ENCODE measurements at places on chromosomes 6 and 20.

DNA sequence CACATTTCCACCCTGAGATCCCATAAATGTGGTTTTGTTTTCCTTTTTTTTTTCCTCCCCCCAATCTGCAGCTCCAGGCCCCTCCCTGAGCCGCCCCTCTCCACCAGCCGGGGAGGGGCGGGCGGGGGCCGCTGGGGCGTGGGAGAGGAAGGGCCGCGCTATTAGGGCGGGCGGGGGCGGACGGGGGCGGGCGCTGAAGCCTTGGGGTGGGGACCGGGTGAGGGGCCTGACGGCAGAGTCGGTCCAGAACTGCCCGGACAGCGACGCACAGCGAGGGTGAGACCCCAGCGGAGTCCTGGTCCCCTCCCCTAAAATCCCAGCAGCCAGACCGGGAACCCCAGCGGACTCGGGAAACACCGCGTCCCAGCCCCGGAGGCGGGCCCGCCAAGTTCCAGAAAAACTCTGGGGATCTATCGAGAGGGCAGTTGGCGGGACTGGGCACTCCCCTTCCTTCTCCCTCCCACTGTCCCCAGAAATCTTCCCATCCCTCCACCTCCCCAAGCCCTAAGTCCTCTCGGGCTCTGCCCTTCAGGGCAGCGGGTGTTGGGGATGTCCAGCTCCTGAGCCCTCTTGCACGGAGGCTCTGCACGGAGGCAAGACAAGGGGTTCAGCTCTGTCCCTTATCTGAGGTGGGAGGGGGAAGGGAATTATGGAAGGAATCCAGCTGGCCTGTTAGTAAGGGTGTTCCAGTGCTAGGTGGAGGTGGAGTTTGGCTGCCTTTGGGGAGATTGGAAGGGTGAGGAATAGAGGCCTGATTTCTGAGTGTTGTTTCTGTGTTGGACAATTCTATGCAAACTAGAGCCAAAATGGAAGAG lies at the start of gene PRICKLE4:
TSS of gene PRICKLE4 (plus strand) at position 232 of the 815 bp plus-strand sequence. CDS start 2,692 bp downstream, outside the sequence.
- peak; percentile 82 for DNase-seq

DNA sequence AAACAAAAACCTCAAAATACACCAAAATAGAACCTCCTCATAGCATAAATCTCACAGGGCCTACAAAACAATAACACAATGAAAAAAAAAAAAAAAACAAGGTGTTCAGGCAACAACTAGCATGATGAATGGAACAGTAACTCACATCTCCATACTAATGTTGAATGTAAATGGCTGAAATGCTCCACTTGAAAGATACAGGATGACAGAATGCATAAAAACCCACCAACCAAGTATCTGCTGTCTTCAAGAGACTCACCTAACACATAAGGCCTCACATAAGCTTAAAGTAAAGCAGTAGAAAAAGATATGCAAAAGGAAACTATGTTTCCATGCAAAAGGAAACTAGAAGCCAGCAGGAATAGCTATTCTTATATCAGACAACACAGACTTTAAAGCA lies 121.3 kb downstream of the CDK19 start:
- DNase-seq: no peak

- DNase-seq: no peak
Observed at GRCh38 chr6:167099707-167100106, 23.2 kb upstream of the CCR6 start.

DNA sequence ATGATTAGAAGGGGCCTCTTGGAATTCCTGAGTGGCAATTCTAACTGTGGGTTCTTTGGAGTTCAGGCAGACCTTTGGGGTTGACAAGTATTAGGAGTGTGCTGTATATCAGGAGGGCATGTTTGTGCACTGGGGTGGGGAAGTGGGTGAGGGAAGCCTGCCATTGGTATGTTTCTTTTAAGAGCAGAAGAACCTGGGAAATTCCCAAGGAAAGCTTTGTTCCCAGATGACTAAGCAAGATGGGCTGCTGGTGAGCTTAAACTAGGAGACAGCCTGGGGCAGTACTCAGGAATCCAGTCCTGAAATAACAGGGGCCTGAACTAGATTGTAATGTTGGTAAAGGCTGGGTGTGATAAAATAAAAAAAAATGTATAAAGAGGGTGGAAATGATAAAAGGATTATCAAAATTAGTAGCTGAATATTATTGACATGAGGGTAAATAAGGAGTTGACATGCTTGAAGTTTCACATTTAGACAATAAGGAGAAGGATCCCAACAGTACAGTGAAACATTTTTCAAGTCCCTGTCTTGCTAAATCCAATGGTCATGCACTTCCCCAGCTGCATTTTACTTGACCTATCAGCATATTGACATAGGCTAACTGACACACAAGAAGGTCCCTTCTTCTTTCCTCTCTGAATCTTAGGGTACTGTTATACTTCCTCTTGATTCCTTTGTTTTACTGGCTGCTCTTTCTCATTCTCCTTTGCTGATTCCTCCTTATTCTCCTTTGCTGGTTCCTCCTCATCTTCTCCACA lies 18.4 kb upstream of the IFNGR1 start:
- no peak for DNase-seq

DNA sequence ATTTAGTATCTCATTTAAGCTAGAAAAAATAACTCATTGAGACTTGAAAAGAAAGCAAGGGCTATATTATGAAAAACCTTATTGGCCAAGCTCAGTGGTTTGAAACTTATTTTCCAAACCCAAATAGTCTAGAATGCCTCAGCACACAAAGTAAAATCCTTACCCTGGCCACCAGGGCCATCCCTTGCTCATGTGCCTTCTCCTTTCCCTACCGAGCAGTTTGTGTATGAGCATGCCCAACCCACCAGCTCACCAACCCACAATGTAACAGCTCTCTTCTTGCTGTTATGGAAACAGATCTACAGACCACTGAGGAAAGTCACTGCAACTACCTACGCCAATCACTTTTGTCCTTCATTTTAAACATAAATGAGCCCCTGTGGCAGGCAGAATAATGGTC lies 79.6 kb upstream of the CARMIL1 start:
- DNase-seq: no peak

DNA sequence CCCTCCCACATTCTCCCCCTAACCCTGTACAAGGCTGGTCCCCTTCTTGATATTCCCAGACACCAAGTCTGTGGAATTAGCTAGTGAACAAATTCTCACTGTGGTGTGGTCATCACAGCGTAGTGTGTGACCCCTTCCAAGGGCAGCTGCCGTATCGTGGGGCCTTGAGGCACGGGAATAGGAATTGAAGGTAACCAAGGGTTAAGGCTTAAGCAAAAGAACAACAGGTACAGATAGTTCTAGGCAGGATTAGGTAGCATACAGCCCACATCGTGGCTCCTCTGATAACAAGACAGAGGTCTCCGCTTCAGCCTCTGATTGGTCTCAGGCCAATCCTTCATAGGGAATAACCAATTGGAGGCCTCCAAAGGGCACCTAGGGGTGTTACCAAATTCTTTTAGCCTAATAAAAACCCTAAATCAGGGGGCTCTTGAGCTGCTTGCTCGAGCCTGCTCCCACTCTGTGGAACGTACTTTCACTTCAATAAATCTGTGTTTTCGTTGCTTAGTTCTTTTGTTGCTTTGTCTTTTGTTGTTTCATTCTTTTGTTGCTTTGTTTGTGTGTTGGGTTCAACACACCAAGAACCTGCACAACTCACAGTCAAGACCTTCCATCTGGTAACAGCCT lies 64.7 kb downstream of the GPR6 start:
- DNase-seq: no peak

DNA sequence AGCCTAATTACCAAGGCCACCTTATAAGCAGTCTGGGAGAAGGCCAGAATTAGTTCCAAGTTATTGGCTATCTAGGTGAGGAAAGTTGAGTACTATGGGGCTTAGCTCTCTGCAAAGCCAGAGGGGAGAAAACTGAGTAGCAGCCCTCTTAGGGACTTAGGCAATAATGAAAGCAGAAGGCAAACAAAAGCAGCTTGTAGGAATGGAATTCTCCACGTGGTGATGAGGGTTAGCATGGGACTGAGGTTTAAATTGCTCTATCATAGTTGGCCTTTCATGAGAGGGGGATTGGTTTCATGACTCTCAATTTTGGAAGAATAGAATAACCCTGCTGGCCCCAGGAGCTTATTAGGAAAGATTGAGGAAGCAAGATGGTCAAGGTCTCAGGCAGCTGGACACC lies 7.0 kb upstream of the UBE2J1 start:
- no peak for DNase-seq

DNA sequence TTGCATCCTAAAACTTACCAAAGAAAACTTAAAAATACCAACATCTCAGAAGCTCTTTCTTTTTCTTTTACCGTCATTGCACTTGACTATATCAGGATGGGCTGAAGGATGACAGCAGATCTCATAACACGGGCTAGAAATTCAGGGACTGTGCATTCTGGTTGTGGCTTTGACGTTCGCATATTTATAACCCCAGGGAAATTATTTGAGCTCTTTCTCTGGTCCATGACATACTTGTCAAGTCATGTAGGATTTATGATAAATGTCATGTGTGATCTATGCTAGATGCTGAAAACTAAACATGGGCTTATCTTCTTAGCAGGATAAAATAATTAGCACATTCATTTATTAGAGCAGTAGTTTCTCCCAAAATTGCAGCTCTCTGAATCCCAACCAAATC lies 74.4 kb upstream of the SAMD5 start:
- no peak for DNase-seq

GRCh38 chr20:36924167-36925045 lies 27.1 kb downstream of the SAMHD1 start:
- DNase-seq: peak; percentile 9

DNA sequence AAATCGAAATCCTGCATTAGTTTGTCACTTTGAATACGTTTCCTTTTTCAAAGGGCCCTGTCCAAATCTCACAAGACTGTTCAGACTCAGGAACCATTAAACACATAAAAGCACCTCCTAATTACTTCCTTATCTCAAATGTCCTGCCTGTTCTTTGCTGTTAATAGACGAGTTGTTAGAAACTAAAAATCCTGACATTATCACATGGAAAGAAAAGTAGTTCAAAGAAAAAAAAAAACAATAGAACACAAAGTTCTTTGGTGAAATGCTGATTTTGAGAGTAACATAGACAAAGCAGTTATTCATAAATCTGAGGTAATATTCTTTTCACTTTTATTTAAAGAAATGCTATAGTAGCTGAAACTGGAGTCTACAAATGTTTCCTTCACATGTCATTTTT lies 12.1 kb upstream of the TAB2 start:
- no peak for DNase-seq

- DNase-seq: no peak
Observed at GRCh38 chr20:44990425-44990824, 24.1 kb downstream of the STK4 start.

DNA sequence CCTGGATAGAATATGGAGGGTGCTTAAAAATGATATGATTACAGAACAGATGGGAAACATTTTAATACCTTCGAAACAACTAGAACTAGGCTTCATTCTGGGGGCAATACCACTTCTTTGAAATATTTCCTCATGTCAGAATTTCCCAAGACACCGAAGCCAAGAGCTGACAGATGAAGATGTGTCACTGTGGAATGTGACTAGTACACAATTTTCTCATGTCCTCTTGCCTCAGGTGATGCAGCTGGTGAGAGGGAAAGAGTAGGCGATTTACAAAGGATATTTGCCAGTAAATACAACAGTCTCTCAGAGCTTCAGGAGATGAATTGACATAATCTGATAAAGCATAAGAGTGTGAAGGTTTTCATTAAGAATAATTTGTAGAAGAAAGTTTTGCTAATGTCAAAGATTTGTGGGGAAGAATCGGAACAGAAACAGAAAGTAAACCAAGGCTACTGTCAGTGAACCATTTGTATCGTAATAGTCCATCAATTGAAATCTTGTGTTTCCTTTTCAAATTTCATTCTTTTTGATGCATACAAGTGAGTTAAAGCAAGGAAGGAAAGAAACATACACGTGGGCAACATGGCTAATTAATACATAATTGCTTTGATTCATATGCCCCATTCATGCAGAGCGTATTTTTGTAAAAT lies 164.7 kb upstream of the CCN2 start:
- DNase-seq: no peak

DNA sequence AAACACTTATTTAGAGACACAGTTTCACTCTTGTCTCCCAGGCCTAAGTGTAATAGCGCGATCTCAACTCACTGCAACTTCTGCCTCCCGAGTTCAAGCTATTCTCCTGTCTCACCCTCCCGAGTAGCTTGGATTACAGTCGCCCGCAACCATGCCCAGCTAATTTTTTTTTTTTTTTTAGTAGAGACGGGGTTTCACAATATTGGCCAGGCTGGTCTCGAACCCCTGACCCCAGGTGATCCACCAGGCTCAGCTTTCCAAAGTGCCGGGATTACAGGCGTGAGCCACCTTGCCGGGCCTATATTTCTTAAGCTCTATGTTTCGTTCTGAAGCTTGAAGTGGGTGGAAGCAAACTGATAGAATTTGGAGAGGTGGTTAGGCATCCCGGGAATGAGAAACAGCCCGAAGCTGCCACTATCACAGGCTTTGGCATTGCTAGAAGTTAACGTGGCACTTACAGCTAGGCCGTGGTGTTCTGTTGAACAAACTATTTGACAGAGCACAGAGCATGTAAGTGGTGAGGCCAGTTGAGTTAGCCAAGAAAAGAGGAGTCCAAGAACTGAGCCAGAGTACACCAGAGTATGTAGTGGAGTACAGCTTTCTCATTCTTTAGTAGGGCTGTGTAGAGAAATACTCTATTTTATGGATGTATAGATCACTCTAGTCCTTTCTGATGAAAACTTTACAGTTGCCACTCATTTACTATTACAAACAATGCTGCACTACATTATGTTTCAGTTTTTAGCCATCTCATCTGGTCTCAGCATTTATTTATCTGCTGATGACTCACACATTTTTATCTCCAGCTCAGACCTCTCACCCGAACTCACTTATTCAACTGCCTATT lies 62.0 kb upstream of the HFE start:
- DNase-seq: no peak

DNA sequence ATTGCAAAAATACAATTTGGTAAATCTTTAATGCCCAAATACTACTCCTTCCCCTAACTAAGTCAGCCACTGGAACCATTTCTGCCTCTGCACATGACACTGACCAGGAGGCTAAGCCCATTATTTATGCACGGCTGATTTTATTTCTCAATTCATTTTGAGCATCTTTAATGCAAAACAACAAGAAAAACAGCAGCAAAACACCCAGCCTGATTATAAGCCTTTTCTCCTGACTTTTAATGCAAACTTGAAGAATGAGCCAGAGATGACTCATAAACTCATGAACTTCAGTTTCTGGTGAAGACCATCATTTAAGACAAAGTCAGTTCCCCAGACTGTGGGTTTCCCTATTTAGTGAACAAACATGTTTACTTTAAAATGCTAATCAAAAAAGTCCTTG lies 51.6 kb downstream of the CYP24A1 start:
- no peak for DNase-seq
